ENCODE measurements at places on chromosomes 6 and 20. TPM values are rescaled to one million over a fixed set of nuclear protein-coding genes. Genes with fewer than 3 reads are reported as not detected.

Gene CFAP206
- 0.32 TPM for total RNA-seq

Gene ADNP
- 68.6 TPM for total RNA-seq

Gene BTNL2
- total RNA-seq: not detected

Gene CDSN
- not detected for total RNA-seq

Gene NHLRC1
- 2.3 TPM for total RNA-seq

Gene RHAG
- total RNA-seq: not detected

Gene SAMD5
- 10.3 TPM for total RNA-seq

DNA sequence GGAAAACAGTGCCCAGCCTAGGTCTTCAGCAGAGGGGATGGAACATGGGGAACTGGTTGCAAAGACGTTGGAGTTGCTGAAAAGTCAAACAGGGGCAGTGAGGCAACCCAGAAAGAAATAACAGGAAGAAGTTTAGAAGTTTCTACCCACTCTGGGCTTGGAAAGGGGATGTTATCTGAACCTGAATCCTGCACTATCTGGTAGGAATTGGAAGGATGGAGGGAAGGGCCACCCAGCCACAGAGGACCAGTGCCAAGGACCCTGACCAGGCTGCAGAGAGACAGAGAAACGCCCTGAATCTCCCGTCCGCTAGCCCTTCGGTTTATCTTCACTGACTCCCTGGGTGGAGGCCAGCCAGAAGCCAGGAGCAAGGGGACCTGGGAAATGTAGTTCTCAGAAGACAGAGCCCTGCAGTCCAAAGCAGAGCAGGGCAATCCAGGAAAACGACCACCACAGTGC is 217.3 kb upstream of the RREB1 start:
- DNase-seq: peak; percentile 62

DNA sequence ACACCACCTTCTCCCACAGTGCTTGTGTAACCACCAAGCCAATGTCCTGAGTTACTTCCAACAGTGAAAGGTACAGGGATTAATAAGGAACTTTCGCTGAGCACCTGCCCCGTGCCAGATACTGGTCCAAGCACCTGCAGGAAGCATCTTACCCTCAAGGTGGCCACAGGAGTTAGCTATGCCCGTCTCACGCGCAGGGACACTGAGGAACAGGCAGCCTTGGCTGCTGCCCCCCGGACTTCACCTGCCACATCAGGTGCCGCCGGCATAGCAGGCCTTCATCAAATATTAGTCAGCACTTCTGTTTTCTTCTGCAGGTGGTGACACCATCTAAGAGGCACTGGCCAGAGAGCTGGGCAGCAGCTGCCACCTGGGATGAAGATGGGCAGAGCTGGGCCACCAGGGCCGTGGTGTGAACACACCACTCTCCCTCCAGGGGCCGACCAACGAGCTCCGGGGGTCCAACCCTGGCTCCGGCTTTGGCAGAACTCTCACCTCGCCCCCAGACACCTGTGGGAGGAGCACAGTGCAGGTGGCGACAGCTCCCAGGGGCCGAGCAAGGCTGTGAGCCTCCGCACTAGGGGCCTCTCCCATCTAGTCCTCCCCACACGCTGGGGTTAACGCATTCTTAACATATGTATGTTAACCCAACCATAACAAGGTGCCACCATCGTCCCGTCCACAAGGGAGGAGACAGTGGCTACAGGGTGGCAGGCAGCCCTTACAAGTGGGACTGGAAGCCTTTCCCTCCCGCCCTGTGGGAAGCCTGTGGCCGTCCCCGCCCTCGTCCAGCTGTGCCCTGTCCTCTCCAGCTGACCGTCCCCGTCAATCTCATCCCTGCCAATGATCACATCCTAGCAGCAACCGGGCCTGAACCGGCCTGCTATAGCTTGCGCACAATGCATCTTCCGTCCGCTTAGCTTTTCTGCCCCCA is 2.9 kb upstream of the PPDPF start:
- no peak for DNase-seq

GRCh38 chr6:109793021-109793420 is 101.9 kb downstream of the FIG4 start:
- DNase-seq: no peak

DNA sequence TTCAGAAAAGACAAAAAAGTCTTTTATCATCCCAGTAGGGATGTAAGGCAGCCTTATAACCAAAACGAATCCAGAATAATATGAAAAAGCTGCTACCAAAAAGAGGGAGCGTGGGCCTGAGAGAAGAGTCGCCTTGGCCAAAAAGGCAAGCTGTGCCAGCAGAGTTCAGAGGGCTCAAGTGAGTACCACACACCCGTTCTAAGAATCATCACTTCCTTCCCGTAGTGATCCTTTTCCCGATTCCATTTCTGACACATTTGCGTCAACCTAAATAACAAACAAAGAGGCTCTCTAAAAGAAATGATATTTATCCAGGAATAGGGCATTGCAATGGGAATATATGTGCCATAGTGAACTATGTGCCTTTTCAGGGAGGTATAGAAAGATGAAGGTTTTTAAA is 3.8 kb upstream of the TMEM181 start:
- no peak for DNase-seq

GRCh38 chr6:129491436-129491835 is 218.5 kb downstream of the ARHGAP18 start:
- no peak for DNase-seq

DNA sequence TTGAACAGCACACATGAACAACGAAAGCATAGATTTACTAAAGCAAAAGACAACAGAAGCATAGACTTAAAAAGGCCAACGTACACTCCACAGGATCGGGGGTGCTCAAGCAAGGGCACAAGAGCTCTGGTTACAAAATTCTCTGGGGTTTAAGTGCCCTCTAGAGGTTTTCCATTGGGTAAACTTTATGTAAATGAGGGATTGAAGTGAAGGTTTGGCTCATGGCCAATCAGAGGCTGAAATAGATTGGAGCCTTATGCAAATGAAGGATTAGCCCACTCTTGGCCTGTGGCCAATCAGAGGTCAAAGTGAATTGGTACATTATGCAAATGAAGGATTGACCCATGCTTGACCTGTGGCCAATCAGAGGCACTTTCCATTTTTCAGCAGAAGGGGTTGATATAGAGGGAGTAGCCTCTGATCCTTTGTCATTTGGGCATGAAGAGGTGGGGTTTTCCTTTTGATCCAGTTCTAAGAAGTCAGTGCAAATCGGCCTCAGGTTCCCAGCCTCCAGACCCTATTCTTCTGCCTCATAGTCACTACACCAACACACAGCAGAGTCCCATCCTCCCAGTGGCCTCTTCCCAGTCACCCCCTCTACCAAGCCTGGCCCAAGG is 244.9 kb downstream of the THBS2 start:
- no peak for DNase-seq

- no peak for DNase-seq
These were observed 567.2 kb downstream of the CDH26 start for GRCh38 chr20:60525397-60525796.

DNA sequence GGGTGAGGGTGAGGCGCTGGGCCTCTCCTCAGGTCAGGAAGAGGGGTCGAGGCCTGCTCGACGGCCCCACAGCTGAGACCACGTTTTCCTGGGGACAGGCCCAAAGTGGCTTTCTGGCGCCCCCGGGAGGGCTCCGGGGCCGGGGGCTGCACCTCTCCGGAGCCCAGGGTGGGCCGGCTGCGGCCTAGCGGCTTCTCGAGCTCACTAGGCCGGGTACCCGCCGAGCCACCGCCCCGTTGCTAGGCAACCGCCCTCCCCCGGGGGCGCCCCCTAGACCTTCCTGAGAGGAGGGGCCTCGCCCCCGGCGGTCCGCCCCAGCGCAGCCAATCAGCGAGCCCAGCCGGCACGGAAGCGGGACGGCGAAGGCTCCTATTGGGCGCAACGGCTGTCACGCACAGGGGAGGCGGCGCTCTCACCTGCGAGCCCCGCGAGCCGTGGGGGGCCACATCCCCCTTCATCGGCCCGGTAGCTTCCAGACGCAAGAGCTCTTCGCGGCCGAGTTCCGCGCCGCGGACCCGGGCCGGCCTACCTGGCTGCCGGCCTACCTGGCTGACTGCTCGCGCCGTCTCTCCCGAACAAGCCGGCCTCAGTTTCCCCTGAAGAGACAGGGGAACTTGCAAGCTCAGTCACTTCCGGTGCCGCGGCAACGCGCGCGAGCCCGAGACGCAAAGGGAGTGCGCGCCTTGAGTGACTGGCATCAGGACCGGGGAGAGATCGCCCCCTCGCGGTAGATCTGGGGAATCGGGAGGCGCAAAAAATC is 831 bp upstream of the BCL2L1 start:
- peak; percentile 96 for DNase-seq

DNA sequence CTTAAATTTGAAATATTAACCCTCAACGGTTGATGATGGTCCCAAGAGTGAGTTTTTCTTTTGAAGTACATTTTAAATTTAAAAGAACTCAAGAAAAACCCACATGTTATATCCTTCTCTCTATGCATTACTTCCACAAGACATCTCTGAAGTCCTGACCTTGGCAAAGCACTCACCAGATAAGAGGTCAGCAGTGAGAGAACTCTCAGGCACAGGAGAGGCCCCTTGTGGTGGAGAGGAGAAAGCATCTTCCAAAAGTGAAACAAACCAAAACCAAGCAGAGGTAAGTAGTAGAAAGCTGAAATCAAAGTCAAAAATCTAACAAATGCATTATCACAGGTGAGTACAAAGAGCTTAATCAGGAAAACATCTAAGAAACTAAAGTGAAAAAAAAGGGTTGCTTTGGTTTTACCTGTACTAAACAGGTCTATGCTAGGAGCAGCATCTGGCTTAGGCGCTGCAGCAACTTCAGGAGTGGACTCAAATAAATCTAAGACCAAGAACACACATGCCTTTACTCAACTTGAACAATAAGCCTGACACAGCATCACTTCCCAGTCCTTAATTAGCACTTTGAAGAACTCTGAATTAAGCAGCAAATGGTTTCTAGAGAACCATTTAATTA is 80.5 kb downstream of the PRSS35 start:
- no peak for DNase-seq

DNA sequence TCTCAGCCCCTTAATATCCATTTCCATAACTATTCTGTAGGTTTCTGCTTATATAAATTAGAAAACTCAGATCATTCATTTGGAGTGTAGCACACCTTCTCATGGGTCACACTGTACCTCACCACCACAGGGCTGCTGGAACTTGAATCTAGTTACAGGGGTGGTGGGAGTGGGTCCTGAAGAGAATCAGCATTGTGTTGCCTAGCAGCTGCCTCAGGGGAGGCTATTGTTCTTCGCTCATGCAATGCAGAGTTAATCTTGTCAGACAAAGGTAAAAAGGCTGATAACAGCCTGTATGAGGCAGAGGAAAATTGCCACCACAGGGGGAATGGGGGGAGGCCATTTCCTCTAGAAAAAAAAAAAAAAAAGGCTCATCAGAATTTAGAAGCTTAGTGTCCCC is 496.0 kb upstream of the ADGRB3 start:
- no peak for DNase-seq

- no peak for DNase-seq
These were observed 152.7 kb downstream of the ANKRD60 start for GRCh38 chr20:58075586-58076345.

DNA sequence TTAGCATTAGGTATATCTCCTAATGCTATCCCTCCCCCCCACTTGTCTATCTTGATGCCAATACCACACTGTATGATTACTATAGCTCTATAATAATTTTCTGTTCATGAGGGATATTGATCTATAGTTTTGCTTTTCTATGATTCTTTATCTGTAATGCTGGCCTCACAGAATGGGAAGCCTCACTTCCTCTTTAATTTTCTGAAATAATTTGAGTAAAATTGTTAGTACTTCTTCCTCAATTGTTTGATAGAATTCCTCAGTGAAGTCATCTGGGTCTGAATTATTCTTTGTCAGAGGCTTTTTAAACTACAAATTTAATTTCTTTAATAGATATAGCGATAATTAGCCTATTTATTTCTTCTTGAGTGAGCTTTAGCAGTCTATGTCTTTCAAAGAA is 31.2 kb downstream of the SIRPD start:
- DNase-seq: no peak

- no peak for DNase-seq
These were observed 173.1 kb upstream of the AGPAT4 start for GRCh38 chr6:161446949-161447348.

DNA sequence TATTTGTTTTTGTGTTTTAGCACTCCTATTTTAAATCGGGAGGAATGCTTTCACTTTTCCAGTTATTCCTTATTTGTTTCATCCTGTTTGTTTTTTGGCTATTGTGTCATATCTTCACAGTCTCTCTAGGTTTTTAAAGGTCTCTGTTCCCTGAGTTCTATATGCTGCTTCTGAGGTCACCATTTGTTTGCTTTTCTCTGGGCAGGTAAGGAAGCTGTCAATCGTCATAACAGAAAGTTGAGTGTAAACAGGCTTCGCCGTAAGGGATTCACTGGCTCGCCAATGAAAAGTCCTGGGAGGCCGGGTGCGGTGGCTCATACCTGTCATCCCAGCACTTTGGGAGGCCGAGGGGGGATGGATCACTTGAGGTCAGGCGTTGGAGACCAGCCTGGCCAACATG is 48.7 kb upstream of the RPS6KA2 start:
- DNase-seq: no peak

DNA sequence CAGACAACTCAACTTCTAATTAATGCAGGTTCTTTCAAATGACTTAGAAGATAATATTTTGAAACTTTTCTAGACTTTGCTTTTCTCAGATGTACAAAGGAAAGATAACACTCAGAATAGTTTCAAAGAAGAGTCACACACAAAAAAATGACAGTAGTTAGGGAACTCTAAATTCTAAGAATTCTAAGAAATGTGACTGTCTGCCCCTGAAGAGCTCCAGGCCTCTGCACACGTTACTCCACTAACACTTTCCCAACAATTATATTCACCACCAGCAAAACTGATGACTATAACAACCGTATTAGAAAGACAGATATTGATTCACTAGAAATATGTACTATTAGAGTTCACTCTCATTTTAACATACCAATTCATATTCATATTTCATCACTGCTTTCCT is 133.3 kb upstream of the SMLR1 start:
- no peak for DNase-seq

- DNase-seq: no peak
These were observed 83.9 kb upstream of the AFDN start for GRCh38 chr6:167742719-167743303.

DNA sequence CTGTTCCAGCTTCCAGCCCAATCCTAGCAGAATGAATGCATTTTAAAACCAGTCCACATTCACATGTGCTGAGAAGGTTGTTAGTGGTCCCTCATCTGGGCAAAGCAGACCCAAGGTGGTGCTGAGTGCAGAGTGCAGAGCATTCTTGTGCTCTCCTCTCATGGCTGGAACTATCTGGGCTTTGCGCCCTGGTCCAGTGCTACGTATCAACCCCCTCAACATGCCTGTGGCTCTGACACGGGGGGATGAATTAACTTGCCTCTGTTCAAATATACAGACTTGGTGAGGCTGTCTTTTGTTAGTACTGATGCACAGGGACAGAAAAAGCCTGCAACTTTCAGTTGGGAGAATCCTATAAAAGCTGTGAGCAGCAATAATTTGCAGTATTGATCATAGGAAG is 42.5 kb downstream of the PANK2 start:
- DNase-seq: no peak

- DNase-seq: no peak
These were observed 94.6 kb downstream of the ARMC2 start for GRCh38 chr6:108942556-108943492.

DNA sequence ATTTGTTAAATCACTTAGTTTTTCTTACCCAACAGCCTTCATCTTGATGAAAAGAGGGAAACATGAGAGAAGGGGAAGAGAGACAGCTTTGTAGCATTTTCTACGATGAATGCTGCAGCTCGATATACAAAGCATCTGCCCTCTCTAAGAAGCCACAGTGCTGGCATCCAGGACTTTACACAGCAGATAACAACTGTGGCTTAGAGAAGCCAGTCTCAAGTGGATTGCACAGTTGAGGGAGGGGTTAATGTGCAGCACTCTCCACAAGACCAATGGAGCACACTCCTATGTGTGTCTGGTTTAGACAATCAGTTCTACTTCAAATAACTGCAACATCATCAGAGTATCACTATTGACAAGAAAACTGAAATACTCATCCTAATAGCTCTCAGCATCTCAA is 5.8 kb downstream of the C6orf120 start:
- DNase-seq: no peak
